Renal cortex interstitium (tissue), 15 donors: ENCODE measurements at places on chromosomes 12 and 14.

GRCh38 chr12:62288328-62288727, 28.1 kb downstream of the USP15 start:
- no peak for DNase-seq

DNA sequence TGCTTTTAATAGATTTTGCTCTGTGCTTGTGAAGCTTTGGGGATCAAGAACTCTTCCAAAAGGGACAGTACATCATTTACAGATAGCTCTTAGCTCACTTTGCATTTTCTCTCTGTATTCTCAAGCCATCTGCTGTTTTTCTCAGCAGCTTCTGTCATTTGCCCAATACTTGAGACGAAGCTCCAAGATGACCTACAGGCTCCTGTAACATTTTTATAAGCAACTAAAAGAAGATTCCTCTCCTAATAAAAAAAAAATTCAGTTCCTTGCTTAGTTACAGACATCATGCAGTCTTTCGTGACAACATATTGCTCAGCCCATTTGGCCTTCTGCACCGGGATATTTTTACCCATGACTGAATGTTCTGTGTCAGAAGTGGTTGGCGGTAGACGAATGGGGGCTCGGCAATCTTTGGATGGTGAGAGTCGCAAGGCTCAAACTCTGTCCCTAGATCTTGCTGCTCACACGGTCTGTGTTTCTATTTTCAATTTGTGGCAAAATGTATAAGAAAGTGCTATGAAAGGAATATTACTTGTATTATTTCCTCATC, 215.6 kb downstream of the FSCB start:
- no peak for DNase-seq

- DNase-seq = no peak
Observed at GRCh38 chr12:71195338-71195896, 37.6 kb upstream of the TSPAN8 start.

DNA sequence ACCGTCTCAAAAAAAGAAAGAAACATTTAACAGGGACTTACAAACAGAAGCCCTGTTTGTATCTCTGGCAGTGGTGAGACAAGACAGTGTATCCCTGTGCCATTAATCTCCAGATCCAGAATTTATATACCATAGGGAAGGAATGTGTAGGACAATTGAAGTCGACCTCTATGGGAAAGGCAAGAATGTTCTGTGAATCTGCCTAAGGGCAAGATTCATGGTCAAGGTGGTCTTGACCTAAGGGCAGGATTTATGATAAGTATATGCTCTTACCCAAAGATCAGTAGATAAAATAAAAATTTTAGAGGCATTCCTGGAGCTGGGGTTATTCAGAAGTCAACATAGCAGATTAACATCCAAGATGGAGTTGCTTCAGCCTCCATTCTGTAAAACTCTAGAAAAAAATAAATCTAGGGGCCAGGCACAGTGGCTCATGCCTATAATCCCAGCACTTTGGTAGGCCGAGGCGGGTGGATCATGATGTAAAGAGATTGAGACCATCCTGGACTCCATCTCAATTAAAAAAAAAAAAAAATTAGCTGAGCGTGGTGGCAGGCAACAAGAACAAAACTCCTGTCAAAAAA, 21.0 kb upstream of the SP1 start:
- DNase-seq = no peak

- no peak for DNase-seq
Observed at GRCh38 chr14:65170768-65171507, 68.6 kb upstream of the MAX start.

- DNase-seq = no peak
Observed at GRCh38 chr14:81805785-81806184, 272.1 kb upstream of the SEL1L start.

DNA sequence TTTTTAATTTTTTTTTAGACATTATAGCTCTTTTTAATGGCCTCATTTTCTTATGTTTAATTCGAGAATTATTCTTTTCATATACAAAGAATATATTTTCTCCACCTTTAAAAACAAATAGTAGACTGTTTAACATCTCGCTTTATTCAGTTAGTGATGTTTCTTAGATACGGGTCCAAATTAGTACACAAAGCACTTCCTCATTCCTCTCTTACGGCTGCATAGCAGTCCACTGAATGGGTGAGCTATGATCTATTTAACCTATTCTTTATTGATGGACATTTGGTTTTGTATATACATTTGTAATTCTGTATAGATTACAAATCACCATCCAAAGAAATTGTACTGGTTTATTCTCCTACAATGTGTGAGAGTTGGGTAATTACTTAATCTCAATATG, 8.3 kb upstream of the GPR162 start:
- no peak for DNase-seq

DNA sequence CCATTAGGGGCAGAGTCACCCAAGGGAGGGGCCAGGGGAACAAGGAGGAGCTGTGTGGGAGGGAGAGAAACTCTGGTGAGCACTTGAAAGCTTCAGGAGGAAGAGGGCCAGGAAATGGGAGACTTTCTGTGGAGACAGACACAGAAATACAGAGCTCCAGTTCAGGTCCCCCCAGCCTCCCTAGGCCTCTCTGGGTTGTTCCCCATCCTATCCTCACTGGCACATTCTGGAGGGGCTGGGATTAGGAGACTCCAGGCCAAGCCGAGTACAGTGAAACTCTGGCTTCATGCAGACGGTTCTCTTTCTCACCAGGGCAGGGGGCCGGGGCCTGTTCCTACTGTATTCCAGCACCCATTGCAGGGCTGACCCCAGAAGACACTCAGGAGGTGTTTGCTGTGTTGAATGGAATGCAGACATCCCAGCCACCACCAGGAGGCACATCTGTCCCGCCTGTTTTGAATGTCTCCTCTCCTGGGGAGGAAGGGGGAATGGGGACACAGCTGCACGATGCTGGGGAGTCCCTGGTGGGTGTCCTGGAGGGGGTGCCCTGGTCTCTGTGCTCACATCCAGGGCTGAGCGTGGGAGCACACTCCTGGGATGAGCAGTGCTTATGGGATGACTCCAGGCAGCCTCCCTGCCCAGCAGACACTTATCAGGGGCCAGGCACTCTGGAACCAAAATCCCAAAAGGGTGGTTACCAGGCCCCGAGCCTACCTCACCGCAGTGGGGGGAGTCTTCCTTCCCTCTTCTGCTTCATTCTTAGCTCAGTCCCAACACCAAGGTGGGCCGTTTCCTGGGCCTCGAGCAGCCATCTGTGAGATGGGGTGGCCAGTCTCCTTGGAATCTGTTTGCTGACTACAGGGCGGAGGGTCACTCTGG, 5.5 kb upstream of the KRT84 start:
- DNase-seq = no peak

- no peak for DNase-seq
Observed at GRCh38 chr12:92062539-92063493, 82.8 kb downstream of the BTG1 start.

DNA sequence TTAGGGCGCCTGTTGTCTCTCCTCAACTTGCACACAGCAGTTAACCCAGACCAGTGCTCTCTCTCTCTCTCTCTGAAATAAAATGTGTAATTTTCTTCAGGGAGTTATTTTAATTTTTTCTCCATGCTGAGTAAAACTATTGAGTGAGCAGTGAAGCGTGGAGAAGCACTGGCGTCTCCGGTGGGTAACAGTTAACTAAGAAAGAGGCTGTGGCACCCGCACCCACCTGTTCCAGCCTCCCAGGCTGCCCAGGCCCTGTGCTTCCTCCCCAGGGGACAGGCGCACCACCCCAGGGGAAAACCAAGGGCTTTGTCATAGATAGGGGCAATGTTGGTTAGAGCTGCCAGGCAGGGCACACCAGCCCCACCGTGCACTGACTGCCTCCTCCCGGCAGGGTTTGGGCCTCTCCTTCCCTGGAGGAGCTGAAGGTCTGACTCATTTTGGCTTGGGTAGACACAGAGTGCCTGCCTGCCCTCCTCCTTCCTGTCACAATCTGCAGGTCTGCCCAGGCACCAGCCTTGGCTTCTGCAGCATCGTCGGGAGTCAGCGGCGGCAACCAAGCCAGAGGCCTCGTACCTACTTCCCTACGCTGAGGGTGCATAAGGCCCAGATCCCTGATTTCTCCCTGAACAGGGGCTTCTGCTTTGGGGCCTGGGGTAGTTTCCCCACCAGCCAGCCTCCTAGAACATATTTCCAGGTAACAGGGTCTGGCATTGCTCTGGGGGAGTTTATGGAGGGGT, 3.9 kb downstream of the HOXC5 start:
- no peak for DNase-seq

- DNase-seq = no peak
Observed at GRCh38 chr12:89259821-89260220, 92.5 kb downstream of the DUSP6 start.

DNA sequence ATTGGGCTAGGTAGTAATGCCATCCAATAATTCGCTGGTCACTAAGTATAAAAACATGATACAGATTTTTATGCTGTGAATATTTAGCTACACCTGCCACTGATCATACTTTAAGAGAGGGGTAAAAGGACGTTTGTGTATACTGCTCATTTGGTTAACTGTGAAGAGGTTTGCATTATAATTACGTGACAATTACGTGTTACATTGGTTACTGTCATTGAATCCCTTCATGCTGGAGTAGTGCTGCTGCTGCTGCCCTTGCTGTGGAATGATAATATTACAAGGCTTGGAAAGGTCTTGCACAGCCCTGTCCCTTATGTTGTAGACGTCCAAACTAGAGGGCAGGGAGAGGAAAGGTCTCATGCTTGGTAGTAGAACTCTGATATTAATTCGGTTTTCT, 312.2 kb upstream of the ATP2B1 start:
- no peak for DNase-seq

DNA sequence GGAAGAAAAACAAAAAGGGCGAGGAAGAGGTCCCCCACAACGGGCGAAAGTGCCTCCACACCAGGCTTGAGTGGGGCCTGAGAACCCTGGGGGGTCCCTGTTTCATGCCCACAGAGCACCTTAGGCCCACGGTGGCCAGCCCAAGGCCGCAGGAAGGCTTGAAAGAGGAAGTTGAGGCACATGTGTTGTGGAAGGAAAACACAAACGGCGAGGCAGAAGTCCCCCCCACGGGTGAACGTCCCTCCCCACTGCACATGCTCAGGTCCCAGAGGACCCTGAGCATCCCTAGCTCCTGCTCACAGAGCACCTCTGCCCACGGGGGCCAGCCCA, 371.5 kb downstream of the ALG10 start:
- no peak for DNase-seq

DNA sequence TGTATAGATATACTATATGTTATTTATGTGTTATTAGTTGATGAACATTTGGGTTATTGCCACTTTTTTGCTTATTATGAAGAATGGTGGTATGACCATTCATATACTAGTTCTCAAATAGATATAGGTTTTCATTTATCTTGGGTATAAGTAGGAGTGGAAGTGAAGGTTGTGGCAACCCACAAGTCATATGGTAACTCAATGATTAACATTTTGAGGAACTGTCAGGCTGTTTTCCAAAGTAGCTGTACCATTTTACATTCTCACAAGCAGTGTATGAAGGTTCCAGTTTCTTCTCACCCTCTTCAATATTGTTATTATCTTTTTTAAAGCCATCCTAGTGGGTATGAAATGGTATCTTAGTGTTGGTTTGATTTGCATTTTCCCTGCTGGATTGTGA, 19.0 kb upstream of the MSRB3 start:
- DNase-seq = no peak

DNA sequence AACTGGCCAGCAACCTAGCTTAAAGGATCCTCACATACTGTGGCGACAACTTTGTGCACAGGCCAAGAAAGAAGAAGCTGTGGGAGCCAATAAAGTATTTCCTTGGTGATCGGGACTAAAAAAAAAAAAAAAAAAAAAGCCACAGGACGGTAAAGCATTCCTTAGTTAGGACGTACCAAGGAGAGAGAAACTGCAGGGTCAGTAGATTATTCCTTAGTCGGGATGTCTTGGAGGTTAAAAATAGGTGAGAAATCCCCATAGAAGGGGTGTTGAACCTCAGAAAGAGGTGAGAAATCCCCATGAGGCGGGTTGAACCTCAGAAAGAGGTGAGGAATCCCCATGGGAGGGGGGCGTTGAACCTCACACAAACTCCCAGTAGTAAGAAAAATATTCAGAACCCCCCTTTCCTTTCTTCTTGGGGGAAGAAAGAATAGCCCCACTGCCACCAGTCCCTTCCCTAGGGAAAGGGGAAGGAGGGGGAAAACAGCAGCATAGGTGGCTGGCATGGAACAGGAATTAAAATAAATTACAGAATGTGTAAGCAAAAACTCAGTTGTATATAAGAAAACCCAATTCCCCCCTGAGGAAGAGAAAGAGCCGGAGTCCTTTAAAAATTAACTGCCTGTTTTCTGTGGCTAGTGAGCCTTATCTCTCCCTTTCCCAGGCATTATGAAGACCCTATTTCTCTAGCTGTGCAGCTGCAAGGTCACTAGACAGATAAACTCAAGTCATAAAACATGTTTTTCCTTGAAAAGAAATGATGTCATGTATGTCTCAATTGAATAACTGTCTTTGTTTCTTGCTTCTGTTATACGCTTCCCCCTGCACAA, 26.8 kb downstream of the KLRK1 start:
- DNase-seq = no peak
